ENCODE measurements at places on chromosomes 13 and 19.
A peak's percentile ranks its signal among the peaks of the same experiment; 100 is the strongest.

DNA sequence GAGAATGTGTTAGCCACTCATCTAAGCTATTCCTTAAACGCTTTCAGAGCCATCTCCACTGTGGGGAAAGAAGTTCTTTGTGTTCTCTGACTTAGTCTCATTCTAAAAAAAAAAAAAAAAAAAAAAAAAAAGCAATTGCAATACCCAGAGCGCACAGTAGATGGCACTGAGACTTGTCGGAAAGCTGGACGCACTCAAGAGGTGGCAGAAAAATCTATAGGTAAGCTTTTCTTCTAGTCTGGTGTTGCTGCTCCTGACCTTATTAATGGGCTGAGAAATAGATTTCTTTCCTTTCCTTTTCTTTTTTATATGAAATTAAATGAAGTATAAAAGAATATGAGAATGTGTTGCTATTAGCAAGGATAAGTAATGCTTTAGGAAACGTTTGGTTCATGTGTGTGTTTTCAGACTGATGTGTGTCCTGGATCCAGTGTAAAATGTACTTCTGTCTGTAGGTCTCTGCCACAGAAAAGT, 4.7 kb upstream of the GJB2 start:
- DNase-seq = no peak

DNA sequence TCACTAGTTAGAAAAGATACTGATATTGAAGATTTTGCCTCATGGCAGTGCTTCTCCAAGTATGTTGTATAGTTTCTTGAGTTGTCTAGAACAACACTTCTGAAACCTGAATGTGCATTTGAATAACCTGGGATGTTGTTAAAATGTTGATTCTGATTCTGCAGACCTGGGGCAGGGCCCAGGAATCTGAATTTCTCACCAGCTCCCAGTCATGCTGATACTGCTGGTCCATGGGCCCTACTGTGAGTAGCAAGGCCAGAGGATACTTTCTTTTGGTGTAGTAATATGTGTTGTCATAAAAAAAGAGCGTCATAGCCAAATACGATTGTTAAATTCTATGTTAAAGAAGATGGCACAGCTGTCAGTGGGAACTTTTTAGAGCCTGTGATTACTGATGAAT, 41.6 kb upstream of the C1QTNF9 start:
- DNase-seq = no peak

GRCh38 chr19:929891-930258, 4.0 kb downstream of the ARID3A start:
- DNase-seq = no peak

DNA sequence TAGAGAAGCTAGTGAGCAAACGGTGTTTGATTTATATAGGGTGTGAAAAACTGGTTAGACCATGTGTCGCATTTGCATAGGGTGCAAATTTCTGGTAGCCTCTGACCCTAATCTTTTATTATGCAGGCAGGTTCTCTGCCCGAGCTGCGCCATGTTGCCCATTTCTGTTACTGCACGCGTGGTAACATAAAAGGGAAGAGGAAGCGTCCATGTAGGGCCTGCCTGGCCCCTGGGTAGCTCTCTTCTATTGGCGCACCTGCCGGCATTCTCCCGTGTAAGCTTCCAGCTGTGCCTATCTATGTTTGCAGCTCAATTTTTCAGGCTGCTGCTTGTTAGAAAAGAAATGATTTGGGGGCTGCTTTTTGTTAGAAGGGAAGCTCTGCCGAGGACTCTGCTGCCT, 14.0 kb upstream of the CD70 start:
- no peak for DNase-seq

DNA sequence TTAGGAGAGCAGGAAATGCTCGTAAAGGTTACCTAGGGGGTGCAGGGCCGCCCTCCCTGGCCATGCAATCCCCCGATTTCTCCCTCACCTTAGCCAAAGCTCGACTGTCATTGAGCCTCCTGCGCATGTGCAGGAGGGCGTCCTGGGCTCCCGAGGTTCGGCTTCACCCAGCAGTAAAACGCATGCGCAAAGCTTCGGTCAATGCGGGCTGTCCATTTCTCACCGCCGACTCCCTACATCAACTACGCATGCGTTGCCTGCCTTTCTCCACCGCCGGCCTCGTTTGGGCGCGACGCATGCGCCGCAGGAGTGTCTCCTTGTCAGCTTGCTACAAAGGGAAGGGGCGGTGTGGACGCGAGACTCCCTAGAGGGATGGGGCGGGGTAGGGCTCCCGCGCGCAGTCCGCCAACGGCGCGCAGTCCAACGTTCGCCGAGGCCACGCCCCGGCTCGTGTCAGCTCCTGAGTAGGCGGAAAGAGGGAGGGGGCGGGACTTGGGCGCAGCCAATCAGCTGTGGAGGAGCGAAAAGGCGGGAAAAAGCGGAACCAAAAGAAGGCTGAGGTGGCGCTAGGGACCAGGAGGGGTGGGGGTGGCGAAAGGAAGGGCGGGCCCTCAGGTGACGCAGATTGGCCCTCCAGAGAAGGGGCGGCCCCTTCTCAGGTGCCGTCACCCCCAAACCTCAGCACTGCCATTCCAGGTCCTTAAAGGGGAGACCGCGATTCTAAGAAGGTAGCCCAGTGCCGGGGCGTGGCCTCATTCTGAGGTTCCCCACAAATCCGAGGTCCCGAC, at the start of the genes SYNGR4 and TMEM143:
TSS of gene SYNGR4 (plus strand) at position 558 of the 788 bp plus-strand sequence. CDS start 1,476 bp downstream, outside the sequence.
TSS of gene TMEM143 (minus strand) at position 131 of the 788 bp plus-strand sequence. CDS start at position 111, 20 bp downstream.
- DNase-seq = peak; percentile 95

DNA sequence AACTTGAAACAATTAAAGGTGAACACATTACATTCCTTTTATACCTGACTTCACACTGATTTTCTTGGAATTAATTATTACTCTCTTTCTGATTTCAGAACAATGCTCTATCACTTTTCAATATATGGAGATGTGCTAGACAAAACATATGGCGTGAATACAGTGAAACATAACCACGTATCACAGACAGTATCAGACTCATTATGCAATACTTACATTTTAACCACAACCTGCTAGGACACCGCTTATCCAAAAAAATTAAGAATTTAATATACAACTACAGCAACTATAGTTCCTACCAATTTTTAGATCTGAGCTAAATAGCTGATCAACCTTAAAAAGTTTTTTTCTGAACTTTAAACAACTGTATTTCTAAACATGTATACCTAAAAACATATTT, 9.9 kb downstream of the HSPH1 start:
- DNase-seq = no peak

- DNase-seq = no peak
Observed at GRCh38 chr19:16228637-16229321, 31.1 kb downstream of the AP1M1 start.

DNA sequence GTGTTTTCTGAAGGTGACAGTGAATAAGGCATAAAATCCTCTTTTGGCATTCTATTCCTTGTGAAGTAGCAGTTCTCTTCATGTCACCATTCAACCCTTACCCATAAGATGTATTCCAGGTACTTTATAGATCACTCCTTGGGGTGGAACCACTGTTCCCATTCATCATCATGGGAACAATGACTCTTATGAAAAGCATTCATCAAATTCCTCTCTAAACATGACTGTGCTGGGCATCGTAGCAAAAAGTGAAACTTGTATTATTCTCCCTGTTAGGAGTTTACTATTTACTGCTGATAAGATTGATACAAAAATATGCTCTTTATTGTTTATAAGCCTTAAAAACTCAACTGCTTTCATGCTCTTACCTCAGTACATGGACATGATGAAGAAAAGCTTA, 793.4 kb downstream of the LIG4 start:
- DNase-seq = no peak

- no peak for DNase-seq
Observed at GRCh38 chr19:44807162-44807561, 1.7 kb upstream of the BCAM start.

DNA sequence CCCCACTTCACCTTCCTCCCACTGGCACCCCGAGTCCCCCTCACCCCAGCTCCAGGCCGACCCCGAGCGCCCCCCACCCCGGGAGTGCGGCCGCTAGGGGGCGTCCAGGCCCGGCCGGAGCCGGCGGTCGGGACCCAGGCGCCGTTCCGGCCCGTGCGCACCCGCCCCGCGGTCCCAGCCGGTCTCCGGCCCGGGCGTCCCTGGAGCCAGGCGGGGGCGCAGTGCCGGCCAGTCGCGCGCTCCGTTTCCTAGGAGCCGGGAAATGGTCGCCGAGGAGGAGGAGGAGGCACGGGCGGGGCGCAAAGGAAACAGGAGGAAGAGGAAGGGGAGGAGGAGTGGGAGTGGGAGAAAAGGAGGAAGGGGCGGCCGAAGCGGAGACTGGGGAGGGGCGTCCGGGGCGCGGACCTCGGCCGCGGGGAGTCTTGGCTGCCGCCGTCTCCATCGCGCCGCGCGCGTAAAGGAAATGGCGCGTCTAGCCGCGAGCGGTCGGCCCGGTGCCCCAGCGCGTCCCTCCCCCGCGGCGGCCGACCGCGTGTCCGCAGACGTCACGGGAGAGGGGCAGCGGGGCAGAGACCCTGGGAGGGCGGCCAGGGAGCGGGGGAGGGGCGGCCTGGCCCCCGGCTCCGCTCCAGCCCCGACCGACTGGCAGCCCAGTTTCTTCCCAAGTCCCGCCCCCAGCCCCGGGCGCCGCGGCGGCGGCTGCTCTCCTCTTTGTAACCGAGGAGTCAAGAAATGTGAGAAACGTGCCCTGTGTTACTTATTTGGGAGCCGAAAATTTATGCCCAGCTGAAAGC, 1.1 kb upstream of the KCTD15 start:
- no peak for DNase-seq

DNA sequence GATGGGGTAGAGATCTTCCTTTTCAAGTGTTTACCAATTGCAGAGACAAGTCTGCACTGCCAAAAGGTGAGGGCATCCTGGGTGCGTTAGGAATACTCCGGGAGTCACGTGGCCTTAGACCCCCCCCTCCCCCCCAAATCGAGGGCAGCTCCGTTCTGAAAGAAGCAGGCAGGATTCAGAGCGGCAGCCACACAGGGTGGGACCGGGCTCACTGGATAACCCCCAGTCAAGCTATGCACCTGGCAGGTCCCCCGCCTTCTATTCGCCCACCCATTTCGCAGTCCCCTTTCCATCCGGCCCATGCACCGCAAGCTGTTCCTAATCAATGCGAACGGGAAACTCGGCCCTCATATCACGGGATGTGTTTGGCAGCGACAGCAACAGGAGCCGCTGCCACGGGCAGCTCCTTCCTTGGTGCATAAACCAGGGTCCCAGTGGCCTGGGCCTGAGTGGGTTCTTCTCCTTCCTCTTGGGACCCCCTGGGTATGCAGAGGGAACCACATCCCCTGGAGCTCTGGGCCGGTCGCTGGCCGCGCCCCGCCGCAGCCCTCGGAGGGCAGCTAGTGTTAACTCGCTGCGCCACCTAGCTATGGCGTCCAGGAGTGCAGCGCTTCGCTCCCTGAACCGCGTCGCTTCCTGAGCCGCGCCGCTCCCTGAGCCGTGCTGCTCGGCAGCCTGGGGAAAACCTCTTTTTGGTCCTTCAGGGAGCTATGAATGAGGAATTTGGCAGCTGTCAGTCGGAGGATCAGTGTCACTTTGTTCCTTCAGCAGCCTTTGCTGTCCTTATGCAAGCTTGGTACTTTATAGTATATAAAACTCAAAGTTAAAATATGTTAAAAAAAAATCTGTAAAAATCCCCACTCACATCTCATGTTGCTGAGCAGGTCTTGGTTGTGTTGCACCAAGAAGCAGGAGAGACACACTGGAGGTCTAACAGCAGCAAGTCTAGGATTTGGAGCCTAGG, 41.4 kb downstream of the LYL1 start:
- peak; percentile 51 for DNase-seq

- no peak for DNase-seq
Observed at GRCh38 chr13:112397108-112397507, 21.0 kb downstream of the SPACA7 start.

GRCh38 chr13:111112196-111112595, 2.9 kb upstream of the ARHGEF7 start:
- DNase-seq = no peak

DNA sequence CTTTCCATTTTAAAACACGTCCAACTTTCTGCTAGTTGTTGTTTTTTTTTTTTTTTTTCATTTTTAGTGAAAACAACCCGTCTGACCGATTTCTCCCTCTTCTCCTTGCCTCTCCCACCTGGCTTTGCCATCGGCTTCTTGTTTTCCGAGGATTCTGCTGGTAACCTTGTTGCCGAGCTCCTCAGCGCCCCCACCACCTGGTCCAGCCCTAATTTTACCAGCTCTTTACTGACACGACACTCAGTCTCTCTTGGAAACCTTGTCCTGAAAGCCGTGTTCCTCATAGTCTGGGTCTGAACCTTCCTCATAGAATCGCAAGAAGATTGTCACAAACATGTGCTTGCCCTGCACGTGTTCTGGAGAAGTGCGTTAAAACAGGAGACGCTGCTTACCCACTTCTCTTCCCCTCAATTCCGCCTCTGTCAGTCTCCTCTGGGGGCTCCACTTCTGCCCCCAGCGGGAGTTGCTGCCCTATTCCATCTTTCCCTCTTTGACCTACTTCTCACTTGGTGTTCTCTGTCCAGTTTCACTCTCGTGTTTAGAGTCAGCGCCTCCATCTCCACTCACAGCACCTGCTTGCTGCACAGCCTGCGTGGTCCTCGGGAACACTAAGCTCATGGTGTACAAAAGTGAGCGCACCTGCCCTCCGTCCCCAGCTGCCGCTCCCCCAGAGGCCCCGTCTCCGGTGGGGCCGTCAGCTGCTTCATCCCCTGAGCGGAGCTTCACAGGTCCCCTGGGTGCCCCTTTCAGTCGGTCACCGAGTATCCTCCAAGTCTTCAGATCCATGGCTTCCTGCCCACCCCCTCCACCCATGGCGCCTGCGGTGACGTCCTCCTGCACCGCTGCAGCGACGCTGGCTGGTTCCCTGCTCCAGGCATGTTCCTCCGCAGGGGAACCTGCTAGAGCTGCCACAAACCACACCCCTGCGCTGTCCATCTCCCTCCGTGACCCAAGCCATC, 65.1 kb downstream of the TM9SF2 start:
- no peak for DNase-seq

- DNase-seq = no peak
Observed at GRCh38 chr13:26344980-26345379, 91.1 kb downstream of the CDK8 start.

- no peak for DNase-seq
Observed at GRCh38 chr13:97852181-97852874, 101.1 kb upstream of the IPO5 start.
